Pulmonary artery endothelial cell (primary cell): ENCODE measurements at places on chromosomes 3 and 15.

DNA sequence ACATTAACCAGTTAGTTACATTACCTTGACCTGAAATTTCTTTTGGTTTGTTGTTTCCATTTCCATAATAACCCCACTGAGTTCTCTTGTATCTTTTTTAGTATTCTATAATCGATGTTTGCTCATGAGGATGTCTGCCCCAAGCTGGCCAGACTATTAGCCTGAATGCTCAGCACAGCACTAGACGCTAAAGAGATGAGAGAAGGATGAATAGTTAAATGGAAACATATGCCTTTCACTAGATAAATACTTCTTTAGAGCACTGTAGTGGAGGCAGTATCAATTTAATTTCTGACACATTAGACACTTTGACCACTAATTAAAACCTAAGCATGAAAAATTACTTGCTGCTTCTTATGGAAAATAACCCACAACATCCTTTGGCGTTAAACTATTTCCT lies 654.9 kb upstream of the KCNMB2 start:
- DNase-seq, result no peak

DNA sequence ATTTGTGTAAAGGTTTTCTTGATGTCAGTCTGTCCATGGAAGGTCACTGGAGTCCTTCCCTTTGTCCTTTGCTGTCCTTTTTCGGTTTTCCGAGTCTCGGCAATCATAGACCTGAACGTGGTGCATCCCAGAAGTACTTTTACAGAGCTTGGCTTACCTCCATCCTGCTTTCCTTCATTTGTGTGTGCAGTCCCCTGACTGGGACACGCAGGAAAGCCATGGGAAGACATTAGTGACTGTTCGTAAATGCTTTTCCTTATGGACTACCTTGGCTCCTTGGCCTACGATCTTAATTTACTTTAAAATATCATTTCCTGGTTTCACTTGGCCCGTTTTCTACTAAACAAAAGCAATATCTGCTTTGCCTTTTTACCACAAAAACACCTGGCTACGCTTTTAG lies 328.4 kb upstream of the RARB start:
- DNase-seq, result no peak

DNA sequence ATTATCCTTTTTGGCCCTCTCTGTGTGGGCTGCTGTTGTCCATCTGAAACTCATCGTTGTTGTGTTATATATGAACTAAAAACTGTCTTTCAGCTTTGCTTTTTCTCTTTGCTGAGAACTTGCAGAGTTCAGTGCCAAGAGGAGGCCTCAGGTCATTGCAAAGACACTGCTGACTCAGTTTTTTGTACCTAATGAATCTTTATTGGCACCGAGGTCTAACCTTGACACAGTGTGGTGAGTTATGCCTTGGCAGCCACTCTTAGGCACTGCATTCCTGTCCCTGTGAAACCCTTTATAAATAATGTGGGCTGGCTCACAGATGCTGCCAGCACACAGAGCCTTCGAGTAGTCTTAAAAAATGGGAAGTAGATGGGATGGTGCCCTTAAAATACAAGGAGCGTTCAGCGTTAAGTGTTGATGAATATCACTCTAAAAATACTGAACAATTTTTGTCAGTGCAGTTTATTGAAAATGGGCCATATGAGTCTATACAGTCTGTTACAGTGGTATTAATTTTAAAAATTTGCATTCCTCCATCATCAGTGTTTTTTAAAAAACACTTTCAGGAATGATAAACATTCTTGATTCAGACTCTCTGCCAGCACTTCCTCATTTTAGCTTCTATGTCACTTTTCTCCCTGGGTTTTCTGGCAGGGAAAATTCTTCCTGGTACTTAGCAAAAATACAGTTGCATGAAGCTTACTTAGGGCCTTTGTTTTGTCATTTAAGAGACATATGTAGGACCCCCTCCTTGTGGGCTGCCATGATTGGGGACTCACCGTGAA lies 234.1 kb downstream of the CACNA2D3 start:
- DNase-seq, result no peak

DNA sequence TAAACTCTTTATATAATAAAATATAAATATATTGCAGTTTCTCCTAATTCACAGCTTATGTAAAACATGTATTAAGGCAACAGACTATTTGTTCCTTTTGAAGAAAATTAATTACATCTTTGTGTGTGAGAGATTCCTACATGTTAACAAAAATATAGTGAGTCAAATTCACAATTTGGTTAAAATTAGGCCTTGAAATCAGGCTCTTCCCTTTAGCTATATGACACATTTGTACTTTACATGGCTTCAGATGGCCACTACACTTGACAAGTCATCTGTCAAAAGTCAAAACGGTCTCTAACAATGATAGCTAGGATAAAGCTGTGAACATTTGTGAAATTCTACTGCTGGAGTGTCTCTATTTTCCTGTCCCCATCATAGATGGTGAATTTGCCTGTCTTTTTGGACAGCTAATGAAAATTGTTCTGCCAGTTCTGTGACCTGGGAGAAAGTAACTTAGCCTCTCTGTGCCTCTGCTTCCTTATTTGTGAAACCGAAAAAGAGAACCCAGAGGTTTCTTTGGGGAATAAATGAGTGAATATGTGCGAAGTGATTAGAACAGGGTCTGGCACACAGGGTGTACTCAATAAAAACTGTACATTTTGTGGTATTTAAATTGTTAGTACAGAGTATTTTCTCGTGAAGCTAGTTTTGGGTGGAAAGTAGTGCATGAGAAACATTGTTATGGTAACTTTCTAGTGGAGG lies 23.6 kb downstream of the TM4SF4 start:
- DNase-seq, result no peak

- no peak for DNase-seq
Measured at GRCh38 chr15:82058517-82059204, 12.8 kb upstream of the MEX3B start.

- no peak for DNase-seq
Measured at GRCh38 chr3:29552051-29552450, 271.2 kb downstream of the RBMS3 start.

DNA sequence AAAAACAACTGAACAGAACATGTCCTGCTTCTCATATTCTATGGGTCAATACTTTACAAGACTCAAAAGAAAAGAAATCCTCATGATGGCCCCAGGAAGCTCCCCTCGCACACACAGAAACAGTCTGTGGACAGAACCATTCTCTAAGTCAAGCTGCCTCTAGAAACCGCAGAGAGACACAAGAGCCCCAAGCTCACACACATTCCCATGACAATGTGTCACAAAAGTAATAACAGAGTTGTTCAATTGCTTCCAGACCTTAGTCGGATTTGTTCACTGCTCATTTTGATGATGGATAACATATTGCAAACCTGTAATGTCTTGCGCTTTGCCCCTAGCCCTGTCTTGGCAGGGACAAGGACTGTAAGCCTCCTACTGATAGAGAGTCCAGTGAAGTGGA lies 60.9 kb downstream of the UMPS start:
- DNase-seq, result no peak

GRCh38 chr15:56598991-56599390 lies 134.1 kb upstream of the MNS1 start:
- DNase-seq, result no peak

GRCh38 chr3:17138246-17139039 lies 253.7 kb downstream of the PLCL2 start:
- DNase-seq, result no peak

DNA sequence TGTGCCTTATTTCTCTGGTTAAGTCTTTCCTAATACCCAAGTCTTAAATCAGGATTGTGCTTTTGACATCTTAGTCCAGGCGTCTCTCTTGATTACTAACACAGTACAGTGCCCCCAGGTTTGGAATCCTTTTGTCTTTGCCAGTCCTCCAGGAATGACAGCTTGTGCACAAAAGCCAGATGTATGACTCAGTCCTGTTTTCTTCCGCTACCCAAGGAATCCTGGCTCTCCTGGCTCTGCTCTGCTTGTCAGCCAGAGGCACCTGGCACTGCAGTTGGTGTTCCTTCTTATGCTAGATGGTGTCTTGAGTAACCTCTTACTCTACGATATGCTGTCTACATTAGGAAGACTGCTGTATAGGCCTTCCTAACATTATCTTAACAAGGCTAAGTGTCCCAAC lies 728.2 kb upstream of the NECTIN3 start:
- DNase-seq, result peak; percentile 74

- no peak for DNase-seq
Measured at GRCh38 chr15:37361621-37362020, 261.3 kb upstream of the MEIS2 start.

- DNase-seq, result no peak
Measured at GRCh38 chr3:18445401-18446148, 20.4 kb upstream of the SATB1 start.

DNA sequence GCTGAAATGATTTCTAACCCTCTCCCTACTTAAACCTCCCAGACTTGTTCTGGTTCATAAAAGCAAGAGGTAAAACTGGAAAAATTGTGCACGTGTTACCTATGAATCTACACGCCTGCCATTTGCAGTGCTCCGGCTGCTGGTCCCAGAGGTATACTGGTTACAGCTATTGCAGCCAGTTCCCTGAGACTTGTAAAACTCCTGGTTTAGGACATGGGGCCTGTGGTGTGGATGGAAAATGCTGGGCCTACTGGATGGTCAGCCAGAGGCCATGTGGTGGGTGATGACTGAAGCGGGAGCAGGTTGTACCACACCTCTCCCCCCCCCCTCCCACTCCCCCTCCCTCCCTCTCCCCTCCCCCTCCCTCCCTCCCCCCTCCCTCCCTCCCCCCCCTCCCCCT lies 45.0 kb downstream of the SENP2 start:
- DNase-seq, result no peak

GRCh38 chr15:40305281-40305680 lies 2.5 kb downstream of the PLCB2 start:
- DNase-seq, result no peak

DNA sequence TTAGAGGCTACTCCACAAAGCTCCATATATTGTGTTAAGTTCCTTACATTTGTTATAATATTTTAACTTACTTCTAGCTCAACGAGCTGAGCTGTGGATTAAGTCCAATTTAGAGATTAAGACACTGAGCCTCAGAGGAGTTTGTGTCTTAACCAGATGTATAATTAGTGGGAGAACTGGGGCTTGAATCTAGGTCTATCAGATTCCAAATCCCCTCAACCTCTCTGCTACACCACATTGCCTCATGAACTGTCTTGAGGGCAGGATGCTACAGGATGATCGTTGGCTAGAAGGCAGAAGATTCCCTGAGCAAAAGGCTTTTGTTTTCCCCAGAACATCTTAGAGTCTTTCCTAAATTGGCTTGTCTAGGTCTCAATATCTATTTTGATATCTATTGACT lies 890.8 kb downstream of the NAALADL2 start:
- no peak for DNase-seq

- DNase-seq, result no peak
Measured at GRCh38 chr3:157128771-157129681, 30.9 kb downstream of the CCNL1 start.

DNA sequence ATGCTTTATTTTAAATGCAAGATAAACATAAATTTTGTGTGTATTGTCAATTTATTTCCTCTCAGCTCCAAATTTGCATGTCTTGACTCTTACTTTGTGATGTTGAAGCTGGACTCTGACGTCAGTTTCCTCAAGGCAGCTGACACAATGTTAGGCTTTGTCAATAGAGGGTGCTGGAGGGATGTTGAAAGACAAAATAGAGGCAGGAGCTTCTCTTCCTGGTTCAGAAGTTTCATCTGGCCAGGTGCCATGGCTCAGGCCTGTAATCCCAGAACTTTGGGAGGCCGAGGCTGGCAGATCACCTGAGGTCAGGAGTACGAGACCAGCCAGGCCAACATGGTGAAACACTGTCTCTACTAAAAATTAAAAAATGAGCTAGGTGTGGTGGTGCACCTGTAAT lies 408.6 kb downstream of the GBE1 start:
- peak; percentile 50 for DNase-seq

GRCh38 chr3:152769523-152769922 lies 65.4 kb upstream of the P2RY1 start:
- DNase-seq, result no peak

DNA sequence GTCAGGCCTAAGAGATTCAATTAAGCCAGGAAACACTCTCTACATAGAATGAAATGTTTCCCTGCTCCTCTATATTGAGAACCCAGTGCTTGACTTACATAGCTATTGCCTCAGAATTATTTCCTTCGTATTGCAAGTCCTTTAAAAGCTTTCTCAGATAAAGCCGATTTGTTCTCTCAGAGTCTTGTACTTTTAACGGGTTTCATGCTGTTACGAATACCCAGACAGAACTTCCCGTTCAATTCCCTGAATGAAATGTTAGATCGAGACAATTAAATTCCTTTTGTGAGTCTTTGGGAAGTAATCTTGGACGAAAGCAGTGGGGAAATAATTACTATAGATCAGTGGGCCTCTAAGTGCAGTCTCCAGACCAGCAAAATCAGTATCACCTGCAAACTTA lies 102.8 kb upstream of the CHL1 start:
- DNase-seq, result no peak

- no peak for DNase-seq
Measured at GRCh38 chr3:43728947-43729346, 38.2 kb downstream of the ABHD5 start.

GRCh38 chr3:9170851-9171160 lies 78.6 kb downstream of the SRGAP3 start:
- no peak for DNase-seq

GRCh38 chr15:93035092-93035915 lies 53.7 kb downstream of the RGMA start:
- DNase-seq, result no peak

- no peak for DNase-seq
Measured at GRCh38 chr3:94544131-94544789, 481.4 kb downstream of the NSUN3 start.

DNA sequence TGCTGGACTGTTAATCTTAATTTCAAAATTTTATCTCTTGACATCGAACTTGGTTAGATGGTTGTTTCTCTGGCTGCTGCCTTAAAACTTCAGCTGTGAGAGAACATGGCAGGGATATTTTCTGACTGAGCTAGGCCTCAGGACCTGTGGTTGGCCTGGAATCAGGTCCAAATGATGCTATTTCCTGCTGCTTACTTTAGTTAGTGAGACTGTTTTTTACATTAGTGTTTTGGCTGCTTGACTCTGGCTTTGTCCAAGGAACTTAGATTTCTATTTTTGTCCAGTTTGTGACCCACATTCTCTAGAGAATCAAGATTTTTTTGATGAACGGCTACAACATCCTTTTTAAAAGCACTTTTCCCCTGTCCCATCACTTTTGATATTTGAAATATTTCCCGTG lies 497.9 kb upstream of the SGO1 start:
- DNase-seq, result no peak

DNA sequence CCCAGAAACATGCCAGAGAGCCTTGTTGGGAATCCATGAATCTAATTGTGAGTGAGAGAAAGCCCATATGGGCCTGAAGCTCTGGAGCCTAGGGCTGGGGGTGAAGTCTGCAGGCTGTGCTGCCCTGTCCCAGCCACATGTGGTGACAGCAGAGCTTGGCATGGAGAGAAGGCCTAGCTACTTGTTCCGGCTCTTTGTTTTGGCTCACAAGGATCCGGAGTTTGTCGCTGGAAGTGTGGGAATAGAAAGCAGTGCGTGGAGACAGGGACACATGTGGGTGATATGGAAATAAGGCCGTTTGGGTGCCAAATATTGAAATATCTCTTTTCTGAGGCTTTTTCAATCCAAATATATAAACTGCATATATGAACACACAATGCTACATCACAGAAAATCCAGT lies 78.2 kb downstream of the CLSTN2 start:
- no peak for DNase-seq

GRCh38 chr3:127674101-127674721 lies 1.5 kb downstream of the ABTB1 start:
- DNase-seq, result no peak

GRCh38 chr3:74904646-74905045 lies 290.2 kb upstream of the CNTN3 start:
- DNase-seq, result no peak
